Activated T-cell treated with anti-CD3 and anti-CD28 coated beads, Interleukin-2, amount 50 U/mL, for 1 hour (primary cell): ENCODE measurements at places on chromosomes 4 and X.

- DNase-seq = no peak
These were observed 288.7 kb downstream of the PRDM5 start for GRCh38 chr4:120633810-120634209.

DNA sequence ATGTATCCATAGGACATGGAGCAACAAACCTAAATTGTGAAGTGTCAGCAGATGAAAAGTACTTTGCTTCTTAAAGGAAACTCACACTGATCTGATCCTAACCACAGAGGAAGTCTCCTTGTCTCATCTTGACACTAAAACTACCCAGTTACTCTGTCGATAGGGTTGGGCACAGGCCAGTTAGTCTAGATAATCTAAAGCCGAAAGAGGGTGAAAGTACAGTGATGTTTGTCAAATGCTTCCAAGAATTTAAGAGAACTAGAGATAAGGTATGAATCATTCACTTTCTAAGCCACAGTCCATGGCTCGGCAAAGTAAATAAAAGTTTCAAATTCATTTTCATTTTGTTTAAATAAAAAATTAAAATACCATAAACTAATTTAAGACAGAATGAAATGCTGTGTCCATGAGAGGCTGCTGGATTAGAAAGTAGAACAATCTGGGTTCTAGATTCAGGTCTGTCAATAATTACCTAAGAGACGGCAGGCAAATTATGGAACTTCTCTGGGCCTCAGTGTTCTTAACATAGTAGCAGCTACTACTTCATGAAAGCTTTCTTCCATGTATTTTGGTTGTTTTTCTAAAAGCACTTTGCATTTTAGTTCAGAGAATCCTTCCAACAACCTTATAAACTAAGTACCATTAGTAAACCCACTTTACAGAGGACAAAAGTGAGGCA, 176.7 kb downstream of the LDB2 start:
- DNase-seq = no peak

DNA sequence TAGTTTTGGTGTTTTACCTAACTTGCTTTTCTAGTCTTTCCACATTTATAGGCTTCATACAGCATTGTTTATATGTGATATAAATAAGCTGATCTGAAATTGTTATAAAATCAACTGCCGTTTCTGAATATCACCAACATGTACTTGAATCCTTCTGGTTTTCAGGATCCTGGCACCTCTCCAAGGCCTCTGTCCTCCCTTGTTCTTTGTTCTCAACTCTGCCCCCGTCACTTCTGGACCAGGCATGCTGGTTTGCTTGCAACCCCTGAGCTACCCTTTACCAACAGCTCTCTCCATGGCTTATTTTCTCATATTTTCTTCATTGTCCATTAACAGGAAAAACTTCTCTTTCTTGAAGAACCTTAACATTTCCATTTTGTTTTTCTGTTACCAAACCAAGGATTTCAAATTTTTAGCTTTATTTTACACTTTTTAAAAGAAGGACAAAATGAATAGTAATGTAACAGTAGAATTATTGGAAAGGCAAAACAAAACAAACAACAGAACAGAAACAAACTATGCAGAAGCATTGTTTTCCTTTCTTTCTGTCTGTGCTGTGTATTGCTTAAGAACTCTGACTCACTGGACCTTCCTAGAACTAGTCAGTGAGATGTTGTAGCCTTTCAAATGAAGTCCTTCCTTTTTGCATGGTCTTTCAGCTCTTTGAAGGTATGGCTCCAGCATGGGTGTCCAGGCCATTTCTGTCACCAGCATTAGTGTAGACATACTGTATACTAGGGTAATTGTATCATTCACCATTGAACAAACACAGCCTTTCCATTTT, 44.8 kb downstream of the BANK1 start:
- no peak for DNase-seq

GRCh38 chrX:136031626-136032025, 46.4 kb downstream of the SLC9A6 start:
- no peak for DNase-seq

DNA sequence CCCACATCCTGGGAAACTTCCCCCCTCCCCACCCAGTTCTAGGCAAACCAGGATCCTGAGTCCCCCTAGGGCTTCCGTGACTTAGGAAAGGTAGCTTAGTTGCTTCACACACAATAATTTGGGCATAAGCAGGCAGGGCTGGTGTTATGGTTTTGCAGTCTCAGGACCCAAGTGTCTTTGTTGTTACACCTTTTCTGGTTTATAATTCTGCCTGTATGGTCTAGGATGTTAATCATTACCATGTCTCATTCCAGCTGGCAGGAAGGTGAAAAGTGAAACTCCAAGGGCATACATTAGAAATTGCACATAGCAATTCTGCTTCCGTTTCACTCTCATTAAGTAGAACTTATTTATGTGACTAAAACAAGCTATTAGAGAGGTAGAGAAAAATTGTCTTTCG, 16.8 kb downstream of the UGT8 start:
- no peak for DNase-seq

- DNase-seq = no peak
These were observed 234.1 kb downstream of the STIM2 start for GRCh38 chr4:27094783-27095182.

DNA sequence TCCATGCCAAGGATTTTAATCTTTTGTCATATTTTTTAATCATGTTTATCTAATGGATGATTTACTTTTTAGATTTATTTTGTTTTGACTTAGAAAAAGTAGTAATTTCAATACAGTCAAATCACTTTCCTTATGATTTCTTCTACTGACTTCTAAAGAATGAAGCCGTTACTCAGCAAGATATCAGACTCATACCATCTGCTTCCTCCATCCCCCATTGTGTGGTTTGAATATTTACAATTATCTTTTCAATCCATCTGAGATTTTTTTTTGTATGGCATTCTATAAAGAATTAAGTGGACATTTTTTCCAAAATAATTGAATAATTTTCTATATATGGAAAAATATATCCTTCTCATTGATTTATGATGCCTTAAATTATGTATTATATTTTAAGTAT, 565.4 kb upstream of the ATOH1 start:
- no peak for DNase-seq
